ENCODE measurements at places on chromosomes 16 and 17.
A peak's percentile ranks its signal among the peaks of the same experiment; 100 is the strongest.

- no peak for DNase-seq
Observed at GRCh38 chr17:34502426-34502825, 77.0 kb upstream of the TMEM132E start.

- no peak for DNase-seq
Observed at GRCh38 chr17:68924793-68925720, 30.1 kb downstream of the ABCA8 start.

DNA sequence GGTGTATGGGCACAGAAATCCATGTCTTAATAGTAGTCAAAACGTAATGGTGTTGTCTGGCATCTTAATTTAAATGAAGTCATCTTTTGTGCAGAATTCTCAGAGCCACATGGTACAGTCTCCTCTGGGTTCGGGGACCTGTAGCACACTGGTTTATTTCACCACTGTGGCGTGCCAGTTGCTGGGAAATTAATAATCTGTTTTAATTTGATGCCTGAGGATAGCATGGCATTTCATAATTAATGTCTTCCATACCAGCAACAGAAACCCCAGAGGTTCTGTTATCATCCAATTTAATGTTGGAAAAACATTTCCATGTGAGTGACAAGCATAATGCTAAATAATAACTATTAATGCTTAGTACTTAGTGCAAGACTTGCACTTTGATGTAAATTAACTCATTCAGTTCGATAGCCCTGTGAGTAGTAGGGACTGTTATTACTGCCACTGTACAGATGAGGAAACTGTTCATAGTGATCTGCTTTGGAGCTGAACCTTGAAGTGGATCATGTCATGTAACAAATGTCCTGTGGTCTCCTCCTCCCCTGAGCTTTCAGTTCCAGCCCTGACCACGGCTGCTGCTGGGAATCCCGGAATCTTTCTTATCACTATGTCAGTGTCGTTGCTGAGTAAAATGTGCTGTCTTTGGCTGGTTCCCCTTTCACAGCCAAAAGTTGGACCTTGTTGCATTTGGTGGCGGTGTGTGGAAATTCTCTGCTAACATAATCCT is 51.2 kb downstream of the SNX29 start:
- no peak for DNase-seq

DNA sequence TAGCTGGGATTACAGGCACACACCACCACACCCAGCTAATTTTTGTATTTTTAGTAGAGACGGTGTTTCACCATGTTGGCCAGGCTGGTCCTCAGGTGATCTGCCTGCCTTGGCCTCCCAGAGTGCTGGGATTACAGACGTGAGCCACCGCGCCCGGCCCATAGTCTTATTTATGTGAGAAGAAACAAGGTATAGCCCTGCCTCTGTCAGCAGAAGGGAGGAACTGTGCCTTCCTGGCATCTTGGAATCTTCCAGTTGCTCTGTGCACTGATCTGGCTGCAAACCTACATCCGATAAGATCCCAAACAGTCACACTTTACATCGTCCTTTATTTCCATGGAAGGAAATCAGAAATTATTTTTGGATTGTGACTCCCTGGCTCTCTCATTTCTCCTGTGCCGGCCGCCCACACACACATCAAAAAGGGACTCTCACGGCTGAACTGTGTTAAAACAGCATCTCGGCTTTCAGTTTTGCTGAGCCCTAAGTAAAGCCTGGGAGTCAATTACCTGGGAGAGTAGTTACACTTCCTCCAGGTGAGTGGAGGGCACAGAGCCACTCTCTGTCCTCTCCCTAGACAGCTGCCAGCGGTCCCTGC is 23.3 kb downstream of the WIPI1 start:
- no peak for DNase-seq

GRCh38 chr17:49830605-49831004 is 17.3 kb downstream of the TAC4 start:
- peak; percentile 47 for DNase-seq
